AG08396 (cell line): ENCODE measurements at places on chromosomes 6 and 20.

- no peak for DNase-seq
Measured at GRCh38 chr6:115441651-115442050, 619.0 kb downstream of the FRK start.

GRCh38 chr20:44572551-44573500 is 9.6 kb upstream of the PKIG start:
- DNase-seq: peak; percentile 58

DNA sequence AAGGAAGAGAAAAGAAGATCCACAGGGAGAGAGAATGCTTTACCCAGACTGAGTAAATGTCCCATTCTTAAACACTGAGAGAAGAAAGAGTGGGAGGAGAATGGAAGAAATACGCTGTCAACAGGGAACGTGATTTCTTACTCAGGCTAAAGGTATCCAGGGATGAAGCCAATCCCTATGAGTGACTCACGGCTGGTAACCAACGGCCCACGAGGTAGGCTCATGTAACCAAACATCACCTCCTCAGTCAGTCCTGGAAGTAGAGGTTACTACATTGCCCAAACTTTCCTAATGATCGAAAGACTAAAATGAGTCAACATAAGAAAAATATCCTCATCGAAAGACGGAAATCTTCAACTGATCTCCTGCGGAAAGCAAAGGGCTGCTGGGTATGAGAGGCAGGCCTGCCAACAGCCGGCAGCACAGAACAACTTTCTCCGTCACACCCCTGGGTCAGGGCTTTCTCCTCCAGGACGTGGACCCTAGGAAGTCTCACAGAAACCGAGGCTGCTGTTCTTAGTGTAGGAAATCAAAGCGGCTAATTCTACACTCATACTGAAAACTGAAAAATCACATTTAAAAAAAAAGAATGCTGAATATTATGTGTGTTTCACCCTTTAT is 292.6 kb downstream of the GMDS start:
- peak; percentile 74 for DNase-seq

GRCh38 chr20:39574061-39574460 is 611.9 kb downstream of the DHX35 start:
- no peak for DNase-seq

DNA sequence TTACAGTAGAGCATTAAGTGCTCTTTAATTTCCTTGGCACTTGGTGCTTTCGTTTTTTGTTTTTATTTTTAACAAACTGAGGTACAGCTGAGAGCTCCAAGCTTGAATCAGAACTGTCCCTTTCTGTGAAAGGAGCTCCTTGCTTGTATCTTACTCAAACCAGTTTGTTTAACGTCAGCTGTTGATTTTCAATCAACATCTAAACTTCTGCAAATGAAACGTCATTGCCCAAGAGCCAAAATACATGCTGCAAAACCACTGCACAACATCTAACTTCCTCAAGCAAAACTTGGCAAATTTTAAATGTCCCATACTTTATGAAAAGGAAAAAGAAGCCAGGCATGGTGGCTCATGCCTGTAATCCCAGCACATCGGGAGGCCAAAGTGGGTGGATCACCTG is 15.2 kb downstream of the VNN2 start:
- no peak for DNase-seq

DNA sequence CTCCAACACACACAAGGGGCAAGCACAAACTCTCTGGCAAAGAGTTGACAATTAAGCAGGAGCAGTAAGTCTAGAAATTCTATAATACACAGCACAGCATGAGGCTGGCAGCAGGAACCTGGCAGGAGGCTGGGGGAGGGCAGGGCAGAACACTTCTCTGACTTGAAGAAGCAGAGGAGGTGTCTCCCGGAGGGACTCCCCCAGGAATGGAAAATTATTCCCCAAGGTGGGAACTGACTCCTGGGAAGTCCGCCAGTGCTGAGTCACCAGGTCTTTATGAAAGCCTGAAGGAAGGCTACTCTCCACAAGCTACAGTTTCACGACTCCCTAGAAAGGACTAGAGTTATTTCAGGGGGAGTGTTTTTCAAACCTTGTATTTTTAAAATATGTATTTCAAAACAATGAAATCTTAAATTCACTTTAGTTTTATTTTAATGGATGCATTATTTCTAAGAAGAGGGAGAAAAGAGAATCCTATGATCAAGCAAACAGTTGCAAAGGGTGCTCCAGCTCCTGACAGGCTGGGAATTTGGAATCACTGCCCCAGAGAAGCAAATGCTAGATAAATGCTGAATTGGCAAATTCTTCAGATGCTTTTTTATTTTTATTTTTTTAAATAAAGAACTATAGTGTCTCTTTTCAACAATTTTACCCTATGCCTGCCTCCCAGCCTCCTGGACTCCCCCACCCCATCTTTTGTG is 192.8 kb downstream of the LY86 start:
- peak; percentile 46 for DNase-seq

- peak; percentile 26 for DNase-seq
Measured at GRCh38 chr20:6533351-6533750, 234.1 kb upstream of the BMP2 start.

GRCh38 chr6:89975366-89975765 is 81.1 kb downstream of the GJA10 start:
- DNase-seq: no peak

GRCh38 chr6:110682460-110682853 is 132.8 kb downstream of the CDK19 start:
- DNase-seq: peak; percentile 47

GRCh38 chr20:50568549-50568942 is 58.4 kb downstream of the PTPN1 start:
- DNase-seq: no peak

GRCh38 chr6:141140905-141141304 is 991.8 kb upstream of the GJE1 start:
- DNase-seq: no peak

- peak; percentile 33 for DNase-seq
Measured at GRCh38 chr6:132405143-132405915, 4.1 kb upstream of the MOXD1 start.

- no peak for DNase-seq
Measured at GRCh38 chr6:87919001-87919400, 128.6 kb upstream of the SPACA1 start.

DNA sequence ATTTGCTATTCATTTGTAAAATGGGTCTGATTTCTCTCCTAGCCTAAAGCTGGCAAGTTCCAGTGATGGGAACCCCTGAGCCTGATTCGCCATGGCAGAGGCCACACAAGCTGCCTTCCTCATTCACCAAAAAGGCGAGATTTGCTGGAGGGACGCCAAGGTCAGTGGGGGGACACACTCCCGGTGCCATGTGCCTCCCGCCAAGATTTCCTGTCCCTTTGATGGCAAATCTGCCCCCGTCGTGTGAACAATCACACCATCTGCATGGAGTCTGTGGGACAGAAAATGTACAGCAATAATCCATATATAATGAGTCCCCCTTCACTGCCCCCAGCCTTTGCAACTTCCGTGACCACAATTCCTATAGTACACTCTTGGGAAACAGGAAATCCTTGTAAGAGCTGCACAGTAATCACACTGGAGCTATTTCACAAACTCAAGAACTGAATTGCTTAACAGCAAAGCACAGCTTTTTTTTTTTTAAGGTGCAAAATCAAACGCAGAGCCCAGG is 15.7 kb upstream of the IGF2R start:
- no peak for DNase-seq

DNA sequence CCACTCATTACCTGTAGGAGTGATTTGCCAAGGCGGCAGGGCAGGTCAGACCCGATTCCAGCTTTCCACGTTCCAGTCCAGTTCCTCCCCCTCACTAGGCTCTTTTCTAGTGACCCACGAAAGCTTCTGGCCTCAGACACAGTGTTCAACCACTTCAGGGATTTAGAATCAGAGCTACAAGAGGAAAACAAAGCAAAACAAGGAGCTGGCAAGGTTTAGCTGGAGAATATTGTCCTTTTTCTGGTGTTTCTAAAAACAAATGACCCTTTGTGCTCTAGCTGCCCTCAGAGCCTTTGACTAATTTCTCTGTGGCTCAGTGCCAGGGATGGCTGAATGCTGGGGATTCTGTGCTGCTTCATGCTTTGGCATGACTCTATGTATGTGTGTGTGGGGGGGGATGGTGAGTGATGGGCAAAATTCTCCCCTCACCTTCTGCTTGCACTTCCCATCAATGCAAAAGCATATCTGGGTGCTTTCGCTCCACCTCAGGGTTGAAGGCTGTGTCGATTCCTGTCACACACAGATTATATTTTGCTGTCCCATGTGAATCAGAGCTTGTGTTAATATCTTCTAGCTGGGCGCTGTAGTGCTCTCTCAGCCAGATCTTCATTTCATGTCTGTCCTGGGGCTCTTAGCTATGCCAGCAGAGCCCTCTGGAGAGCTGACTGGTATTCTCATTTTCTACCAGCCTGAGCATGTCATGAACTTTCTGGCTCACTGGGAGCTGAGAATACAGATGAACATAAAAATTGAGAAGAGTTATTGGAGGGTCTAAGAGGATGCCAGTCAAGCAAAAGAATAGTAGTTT is 19.3 kb upstream of the NEDD9 start:
- DNase-seq: peak; percentile 43

DNA sequence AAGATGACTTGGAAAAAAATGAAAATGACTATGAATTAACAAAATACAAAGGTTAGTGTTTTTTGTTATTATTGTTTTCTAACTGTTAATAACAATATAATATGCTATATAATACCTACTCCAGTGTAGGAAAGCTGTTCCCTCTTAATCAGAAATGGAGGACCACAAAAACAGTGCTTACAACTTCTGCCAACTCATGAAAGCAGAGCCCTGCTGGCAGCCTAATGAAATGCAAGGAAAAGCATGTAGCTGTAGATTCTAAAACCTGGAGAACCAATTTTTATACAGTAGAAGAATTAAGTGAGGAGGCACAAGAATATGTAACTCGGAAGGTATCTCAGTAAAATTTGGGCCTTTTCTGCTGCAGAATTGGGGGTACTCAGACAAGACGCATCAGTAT is 29.4 kb downstream of the PHIP start:
- DNase-seq: peak; percentile 20

GRCh38 chr20:35625584-35626385 is 10.2 kb downstream of the SPAG4 start:
- DNase-seq: no peak

DNA sequence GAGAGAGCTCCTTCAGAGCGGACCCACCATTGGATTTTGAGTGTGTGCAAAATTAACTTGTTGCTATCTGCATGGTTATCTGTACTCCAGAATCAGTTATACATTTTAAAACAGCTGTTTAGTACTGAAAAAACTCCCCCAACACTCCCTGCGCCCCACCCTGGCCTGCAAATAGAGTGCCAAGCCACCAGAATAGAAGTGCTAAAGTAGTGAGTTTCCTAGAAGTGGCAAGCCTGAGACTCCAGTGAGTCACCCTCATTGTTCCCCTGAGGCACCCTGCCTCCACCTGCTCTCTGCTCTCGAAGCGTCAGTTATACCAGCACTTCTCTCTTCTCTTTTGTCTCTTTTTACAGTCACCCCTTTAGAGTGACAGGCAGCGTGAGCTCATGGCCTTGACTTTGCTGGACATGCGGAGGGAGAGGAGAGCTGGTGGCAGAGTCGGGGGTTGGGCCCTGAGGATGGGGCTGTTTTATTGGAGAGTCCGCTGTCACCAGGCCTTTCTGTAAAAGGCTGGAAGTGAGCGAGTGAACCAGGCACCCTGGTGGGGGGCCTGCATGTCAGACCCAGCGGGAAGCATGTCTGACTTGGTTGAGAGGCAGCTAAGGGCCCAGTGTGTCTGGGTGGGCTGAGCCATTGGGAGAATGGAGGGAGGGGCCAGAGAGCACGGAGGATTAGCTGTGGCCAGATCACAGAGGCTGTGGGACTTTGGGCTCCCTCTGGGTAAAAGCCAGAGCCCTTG is 10.4 kb downstream of the IGF2R start:
- no peak for DNase-seq

GRCh38 chr6:111772381-111772780 is 100.9 kb downstream of the FYN start:
- DNase-seq: no peak

GRCh38 chr6:18431581-18431980 is 44.4 kb downstream of the RNF144B start:
- no peak for DNase-seq

DNA sequence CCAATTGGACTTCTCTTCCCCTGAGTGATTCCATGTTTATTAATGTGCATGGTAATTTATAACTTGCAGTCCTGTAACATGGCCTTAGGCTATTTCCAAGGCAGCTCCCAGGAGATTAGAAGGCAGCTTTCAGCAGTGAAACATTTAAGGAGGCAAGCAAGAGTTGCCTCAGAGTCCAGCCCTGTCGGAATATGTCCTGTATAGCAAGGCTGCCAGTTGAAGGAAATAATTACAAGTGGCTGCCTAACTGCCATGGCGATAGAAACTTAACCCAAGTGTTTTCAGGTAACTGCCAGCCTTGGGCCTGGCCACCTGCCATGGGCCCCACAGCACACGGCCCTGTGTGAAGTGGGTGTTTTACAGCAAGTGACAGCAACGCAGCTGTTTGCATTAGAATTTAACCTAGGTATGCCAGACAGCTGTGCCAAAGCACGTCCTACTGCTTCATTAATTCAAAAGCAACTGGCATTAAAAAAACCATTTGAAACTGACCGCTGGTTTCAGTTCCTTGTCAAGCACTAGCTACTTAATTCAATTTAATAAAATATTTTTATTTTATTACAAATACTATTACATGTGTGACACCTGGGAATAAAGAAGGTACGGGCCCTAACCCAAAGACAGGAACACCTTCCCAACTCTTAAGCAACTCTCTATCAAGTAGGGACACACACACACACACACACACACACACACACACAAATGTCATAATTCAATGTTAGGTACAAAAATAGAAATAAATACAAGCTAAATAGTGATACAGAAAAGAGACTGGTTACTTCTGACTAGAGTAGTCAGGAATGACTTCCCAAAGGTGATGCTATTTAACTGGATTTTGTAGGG is 151.8 kb upstream of the HEY2 start:
- no peak for DNase-seq

- DNase-seq: no peak
Measured at GRCh38 chr20:49749625-49750024, 35.9 kb upstream of the B4GALT5 start.

GRCh38 chr6:132085731-132086130 is 134.6 kb upstream of the CCN2 start:
- no peak for DNase-seq

- no peak for DNase-seq
Measured at GRCh38 chr6:44238687-44239350, 8.1 kb upstream of the HSP90AB1 start.

GRCh38 chr6:169145991-169146501 is 107.6 kb downstream of the THBS2 start:
- DNase-seq: no peak
